Tongue (tissue), 3 donors: ENCODE measurements at places on chromosomes 7 and 10.

DNA sequence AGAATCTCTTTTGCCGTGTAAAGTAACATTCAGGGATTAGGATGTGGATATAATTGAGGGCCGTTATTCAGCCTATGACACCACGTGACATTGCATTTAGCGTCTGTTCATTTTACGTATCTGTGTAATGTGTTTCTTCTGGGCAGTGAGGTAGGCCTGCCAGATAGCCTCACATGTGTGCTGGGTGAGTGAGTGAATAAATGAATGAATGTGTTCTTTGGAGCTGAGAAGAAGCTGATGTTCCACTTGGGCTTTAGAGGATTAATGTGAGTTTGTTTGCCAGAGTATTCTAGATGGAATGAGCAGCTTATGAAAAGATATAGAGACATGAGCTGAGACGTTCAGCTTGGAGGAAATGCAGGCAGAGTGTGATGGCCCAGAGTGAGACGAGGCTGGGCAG, 55.0 kb downstream of the MINDY4 start:
- DNase-seq = no peak

GRCh38 chr7:19079066-19079465, 38.4 kb downstream of the TWIST1 start:
- no peak for DNase-seq

- no peak for DNase-seq
Measured at GRCh38 chr7:159104188-159104920, 40.3 kb downstream of the VIPR2 start.

DNA sequence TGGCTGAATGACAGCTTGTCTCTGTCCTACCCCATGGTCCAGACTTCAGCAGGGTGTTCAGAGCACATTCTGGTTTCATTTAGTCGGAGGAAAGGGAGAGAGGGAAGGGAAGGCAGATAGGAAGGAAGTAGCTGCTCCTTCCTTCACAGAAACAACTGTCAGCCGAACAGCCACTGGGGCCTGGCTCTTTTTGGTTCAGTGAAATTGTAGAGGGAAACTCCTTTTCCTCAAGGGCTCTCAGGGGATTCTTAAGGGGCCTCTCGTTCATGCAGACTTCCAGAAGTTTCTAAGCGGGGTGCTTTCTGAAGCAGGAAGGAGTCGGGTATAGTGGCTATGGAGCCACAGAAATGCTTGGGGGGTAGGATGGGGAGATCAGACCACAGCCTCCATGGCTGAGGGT, 56.4 kb downstream of the TLL2 start:
- no peak for DNase-seq

GRCh38 chr7:2585446-2585845, 26.7 kb downstream of the IQCE start:
- no peak for DNase-seq
